ENCODE measurements at places on chromosomes 6 and 20. TPM values are rescaled to one million over a fixed set of nuclear protein-coding genes. Genes with fewer than 3 reads are reported as not detected.

- DNase-seq, result no peak
These were observed 387.7 kb downstream of the PAX1 start for GRCh38 chr20:22093122-22093521.

HLA-DQA1 gene
- total RNA-seq, result not detected

GRCh38 chr6:26382121-26382520 is 787 bp upstream of the BTN2A2 start:
- no peak for DNase-seq

DNA sequence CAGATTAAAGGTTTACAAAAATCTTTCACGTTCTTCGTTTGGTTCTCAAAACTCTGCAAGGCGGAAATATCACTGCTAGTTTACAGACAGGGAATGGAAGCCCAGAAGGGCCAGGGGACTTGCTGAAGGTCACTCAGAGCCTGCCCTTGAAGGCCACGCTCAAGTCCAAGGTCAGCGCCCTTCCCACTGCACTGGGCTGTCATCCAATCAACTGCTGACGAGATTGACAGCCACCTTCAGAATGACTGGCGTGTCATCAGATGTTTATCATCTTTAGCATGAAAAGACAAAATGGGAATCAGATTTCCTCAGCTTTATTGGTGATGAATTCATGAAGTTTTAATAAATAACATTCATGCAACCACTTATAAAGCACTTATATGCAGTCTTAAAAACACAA is 16.5 kb downstream of the RNASET2 start:
- no peak for DNase-seq

GRCh38 chr20:6178537-6178936 is 55.7 kb upstream of the FERMT1 start:
- DNase-seq, result peak; percentile 67

PPP1R3G gene
- total RNA-seq, result 0.74 TPM

LAMA5 gene
- total RNA-seq, result 127 TPM

DNA sequence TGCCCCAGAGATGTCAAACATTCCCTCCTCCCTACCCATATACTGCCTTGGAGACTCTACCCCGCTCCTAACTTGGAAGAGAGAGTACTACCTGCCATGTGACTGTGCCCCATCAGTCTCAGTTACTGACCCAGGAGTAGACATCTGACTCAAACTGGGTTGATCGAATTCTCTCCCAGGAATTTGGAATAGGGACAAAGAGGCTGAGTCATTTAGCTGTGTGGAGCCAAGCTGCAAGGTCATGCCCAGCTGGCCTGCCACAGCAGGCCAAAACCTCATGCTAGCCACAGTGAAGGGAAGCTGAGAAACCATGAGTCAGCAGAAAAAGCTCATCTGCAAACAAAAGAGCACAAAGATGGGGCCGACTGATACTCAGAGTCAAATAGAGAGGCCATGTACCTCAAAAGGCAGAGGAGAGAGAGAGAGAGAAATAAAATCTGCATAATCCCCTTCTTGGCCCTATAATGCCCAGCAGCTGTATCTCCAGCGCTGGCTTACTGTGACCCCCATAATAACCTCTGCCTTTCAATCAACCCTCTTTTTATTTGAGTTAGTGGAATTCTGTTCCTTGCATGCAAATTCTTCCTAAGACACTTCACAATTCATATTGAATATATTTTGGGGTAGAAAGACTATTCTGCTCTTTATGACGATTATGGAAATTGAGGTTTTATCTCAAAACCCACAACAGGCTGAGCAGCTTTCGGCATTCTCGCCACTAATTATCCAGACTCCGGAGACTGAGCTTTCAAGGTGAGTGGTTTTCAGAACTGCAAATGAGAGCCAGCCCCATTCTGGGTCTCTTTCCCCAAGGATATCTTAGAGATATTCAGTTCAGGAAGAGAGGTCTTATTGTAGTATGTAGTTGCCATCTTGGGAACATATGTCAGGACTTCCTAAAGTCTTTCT is 21.4 kb upstream of the AKIRIN2 start:
- DNase-seq, result peak; percentile 60

GRCh38 chr6:24856901-24857670 is 58.4 kb upstream of the ARMH2 start:
- DNase-seq, result no peak

DNA sequence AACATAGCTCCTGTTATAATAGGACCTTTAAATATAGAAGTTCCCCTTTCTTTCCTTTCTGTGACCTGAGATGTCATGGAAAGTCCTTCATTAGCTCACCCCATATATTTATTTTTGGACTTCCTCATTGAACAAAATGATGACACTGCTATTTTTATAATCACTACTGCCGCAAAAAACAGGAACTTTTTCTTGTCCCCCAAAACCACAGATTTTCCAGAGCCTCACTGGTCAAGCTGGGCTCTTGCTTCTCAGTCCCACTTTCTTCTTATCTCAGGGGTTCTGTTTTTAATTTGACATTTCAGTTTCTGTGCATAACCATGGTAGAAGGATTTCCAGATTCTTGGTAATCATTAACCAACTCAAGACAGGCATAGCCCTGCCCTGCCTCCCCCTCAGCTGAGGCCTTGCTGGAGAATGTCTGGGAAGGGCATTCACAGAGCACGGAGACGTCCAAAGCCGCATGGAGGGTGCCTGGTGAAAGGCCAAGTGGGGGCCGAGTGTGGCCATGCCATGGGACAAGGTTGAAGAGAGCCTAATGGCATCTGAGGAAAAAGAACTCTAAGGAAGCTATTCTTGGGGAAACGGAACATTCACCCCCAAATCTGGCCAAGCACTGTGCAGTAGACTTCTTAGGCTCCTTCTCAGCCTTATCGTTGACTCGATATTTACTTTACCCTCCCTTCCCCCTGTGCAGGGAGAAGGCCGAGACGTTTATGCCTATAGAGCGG is 73.7 kb downstream of the EDN1 start:
- no peak for DNase-seq

- no peak for DNase-seq
These were observed 38.2 kb downstream of the FAM184A start for GRCh38 chr6:119040229-119040628.

- DNase-seq, result peak; percentile 79
These were observed 878 bp upstream of the PNRC1 start for GRCh38 chr6:89079511-89080234.

COQ3 gene
- 4.0 TPM for total RNA-seq

ULBP2 gene
- 3.7 TPM for total RNA-seq

DNA sequence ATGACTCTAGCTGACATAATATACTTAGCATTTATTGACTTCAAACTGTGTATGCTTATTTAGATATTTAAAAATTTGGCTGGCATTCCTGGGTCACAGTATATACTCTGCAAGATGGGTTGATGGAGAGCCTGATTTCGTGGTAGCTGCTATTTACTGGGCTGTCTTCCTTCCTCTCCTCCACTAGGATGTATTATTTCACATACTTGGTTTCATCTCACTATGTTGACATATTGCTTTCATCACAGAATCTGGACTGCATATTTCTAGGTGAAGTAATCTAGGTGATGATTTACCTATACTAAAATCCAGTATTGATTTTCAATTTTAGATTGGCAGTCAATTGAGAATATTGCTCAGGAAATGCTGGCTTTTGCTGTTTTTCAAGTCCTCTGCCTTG is 15.7 kb downstream of the AFDN start:
- no peak for DNase-seq

TRIM40 gene
- total RNA-seq, result not detected

- DNase-seq, result no peak
These were observed 128.1 kb downstream of the FYN start for GRCh38 chr6:111745186-111745585.

- DNase-seq, result no peak
These were observed 832.3 kb downstream of the C6orf118 start for GRCh38 chr6:164477101-164477500.

GRCh38 chr6:170018936-170019817 is 267.8 kb downstream of the ERMARD start:
- no peak for DNase-seq

SERINC1 gene
- 207 TPM for total RNA-seq

DNA sequence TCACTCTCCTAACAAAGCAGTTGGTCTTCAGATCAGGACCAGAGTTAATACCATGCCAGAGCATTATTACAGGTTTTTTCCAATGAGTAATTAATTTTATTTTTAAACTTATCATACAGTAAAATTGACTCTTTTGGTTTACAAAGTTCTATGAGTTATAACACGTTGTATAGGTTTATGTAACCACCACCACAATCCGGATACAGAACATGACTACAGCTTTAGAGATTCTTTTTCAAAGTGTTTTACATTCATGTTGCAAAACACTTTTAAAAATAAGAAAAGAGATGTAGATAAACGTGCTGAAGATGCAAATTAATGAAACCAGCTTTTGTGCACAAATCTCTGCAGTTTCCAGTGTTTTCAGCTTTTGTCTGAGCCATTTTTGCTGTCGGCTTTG is 1.5 kb upstream of the TPBG start:
- no peak for DNase-seq

DNA sequence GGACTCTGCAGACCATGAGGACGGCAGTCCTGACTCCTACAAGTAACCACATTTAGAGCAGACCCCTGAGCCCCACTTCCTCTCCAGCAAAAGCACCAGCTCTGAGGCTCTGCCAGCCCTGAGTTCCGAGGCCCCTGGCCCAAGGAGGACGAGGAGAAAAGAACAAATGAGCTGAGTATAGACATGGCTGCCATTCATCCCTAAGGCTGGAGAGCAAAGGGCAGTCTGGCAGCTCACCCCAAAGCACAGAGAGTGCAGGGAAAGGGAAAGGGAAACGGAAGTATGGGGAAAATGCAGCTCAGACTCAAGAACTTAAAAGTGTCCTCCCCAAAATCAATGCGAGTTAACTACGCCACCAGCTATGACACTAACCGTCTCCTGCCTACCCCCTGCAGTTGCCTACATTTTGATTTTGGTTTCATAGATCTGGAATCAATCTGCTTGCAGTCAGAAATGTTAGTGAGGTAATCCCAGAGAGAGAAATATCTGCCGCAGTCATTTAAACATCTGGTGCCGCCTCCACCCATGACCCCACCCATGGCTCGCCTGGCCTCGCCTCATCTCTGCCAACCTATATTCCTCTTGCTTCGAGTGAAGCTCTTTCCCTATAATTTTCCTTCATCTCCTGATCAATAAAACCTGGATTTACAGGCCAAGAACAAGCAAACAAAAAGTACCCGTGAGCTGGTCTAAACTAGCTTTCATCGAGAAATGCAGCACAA is 49.6 kb upstream of the AFDN start:
- DNase-seq, result no peak

CALHM5 gene
- 3.4 TPM for total RNA-seq

DNA sequence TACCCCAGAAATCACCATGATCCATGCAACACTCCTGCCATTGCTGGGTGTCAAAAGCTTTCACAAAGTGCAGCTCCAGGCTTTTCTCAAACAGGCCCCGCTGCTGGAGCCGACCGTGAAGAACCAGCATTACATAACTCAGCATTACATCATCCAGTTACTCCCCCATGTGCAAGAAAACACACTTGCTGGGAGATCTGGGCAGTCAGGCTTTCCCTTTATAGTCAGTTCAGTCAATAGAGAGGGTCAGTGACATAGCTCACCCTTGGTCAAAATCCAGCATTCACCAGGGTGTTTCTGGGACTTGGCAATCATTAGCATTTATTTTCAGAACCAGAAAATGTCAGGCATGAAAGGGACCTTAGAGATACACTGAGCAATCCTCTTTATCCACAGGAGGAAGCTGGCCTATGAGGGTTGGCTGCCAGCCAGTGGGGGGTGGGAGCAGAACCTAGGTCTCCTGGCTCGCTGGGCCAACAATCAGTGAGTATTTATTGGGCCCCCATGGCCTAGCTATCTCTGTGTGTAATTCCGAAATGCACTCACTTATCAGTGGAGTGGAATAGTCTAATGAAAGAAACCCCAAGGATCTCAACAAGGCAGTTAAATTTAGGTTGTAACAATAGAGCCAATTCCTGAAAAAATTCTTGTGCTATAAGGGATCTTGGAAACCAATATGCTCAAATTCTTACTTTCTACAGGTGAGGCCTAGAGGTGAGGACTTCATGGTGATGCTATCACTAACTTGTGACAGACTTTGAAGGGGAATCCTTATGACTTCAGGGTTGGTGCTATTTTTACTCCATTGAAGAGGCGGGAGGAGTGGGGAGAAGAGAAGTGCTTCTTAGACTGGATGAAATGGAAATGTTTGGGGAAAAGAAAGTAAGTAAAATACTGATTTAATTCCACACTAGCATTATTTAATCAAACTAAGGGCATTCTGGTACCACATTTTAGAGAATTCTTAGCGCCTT is 54.6 kb downstream of the LYRM4 start:
- DNase-seq, result peak; percentile 71

DNA sequence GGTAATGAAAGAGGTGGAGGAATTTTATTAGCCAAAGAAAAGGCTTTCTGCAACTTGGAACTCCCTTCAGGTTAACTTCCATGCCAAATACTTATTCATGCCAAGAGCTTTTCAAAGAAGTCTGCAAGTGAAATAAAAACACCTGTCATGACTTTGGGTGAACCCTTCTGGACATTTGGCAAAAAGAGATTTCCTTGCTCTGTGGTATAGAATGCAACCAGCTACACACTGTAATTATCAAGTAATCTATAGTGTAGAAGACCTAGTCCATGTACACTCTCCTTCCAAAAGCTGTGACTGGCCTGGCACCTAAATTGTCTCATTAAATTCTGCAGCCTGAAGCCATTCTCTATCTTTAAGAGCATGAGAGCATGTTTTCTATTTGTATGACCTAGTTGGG is 232.3 kb downstream of the COL12A1 start:
- DNase-seq, result no peak

DNA sequence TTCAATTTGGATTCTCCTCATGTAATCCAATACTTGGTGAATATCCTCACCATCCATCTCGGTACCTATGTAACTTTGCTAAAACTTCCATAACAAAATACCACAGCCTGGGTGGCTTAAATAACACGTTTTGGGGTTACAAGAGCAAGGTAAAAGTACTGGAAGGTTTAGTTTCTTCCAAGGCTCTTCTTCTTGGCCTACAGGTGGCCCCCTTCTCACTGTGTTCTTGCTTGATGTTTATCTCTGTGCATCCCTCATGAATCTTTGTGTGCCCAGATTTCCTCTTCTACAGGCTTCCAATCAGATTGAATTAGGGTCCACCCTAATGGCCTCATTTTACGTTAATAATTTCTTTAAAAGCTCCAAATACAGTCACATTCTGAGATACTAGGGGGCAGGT is 163.3 kb upstream of the HCRTR2 start:
- DNase-seq, result no peak

Measured in dermis blood vessel endothelial cell (primary cell).